ENCODE measurements at places on chromosomes 13 and 19. TPM values are rescaled to one million over a fixed set of nuclear protein-coding genes. Genes with fewer than 3 reads are reported as not detected.

GRCh38 chr13:23322353-23323336 is 110.9 kb downstream of the SACS start:
- H3K4me3 ChIP-seq, result no peak overlapping the region
- peaks cover 2% of the 10 kb centered on the region for H3K4me1 ChIP-seq
- H3K36me3 ChIP-seq, result no peaks in the 10 kb centered on the region
- no peak for DNase-seq
- no peak overlapping the region for H3K27ac ChIP-seq

GRCh38 chr19:12880551-12881171 is 588 bp downstream of the DNASE2 start:
- DNase-seq, result no peak
- H3K27ac ChIP-seq, result peak overlapping the region; percentile 88
- H3K27me3 ChIP-seq, result no peaks in the 10 kb centered on the region
- H3K36me3 ChIP-seq, result no peaks in the 10 kb centered on the region
- H3K4me3 ChIP-seq, result peak overlapping the region; percentile 86

DNA sequence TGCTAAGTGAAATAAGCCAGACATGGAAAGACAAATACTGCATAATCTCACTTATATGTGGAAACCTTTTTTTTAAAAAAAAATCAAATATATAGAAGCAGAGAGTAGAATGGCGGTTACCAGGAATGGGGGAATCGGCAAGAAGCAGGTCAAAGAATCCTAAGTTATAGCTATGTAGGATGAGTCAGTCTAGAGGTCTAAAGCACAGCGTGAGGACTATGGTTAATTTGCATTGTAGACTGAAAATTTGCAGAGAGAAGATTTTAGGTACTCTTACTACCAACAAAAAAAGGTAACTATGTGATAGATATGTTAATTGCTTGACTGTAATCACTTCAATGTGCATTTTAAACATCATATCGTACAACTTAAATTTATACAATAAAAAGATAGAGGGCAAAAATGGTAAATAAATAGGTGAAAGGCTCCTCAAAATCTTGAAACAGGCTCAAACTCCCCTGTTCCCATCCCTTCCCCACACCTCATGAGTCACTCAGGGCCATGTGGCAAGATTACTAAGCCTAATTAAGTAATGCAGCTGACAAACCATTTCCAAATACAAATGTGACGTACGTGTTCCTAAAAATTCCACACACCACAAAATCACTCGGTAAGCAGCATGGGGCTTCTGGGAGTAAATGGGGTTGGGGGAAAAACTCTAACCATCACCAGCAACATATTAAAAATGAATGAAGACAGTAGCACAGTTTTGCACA is 159.0 kb downstream of the USP12 start:
- no peaks in the 10 kb centered on the region for H3K27me3 ChIP-seq
- no peaks in the 10 kb centered on the region for H3K4me1 ChIP-seq
- H3K4me3 ChIP-seq, result no peak overlapping the region
- DNase-seq, result no peak
- H3K27ac ChIP-seq, result no peak overlapping the region
- H3K36me3 ChIP-seq, result no peaks in the 10 kb centered on the region

DNA sequence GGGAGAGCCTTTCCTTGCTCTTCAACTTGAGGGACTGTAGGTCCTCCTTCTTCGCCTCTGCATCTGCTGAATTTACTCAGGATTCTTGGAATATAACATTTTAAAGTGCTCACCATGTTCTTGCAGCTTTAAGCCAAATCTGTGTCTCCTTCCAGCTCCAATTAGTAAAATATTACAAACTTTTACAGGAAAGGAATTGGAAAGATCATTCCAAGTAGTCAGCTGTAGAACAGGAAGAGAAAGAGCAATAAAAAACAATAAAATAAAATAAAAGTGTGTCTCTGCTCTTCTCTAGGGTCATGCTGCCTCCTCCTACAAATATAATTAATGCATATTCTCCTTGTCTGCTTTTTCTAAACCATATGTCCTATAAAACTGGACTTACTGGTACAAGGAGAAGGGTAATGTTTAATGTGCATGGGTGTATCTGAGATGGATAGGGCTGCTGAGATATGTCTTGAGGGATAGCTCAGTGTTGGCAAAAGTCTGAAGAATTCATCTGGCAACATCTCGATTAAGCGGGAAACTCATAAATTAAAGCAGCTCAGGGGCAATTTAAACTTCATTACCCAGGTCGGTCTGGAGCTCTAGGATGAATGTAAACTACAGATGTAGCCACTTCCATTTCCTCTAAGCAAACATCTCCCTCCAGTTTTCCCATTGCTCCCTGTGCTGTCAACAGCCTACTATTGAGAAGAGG is 25.0 kb downstream of the ENOX1 start:
- no peaks in the 10 kb centered on the region for H3K27me3 ChIP-seq
- H3K4me1 ChIP-seq, result no peaks in the 10 kb centered on the region
- no peak for DNase-seq
- no peak overlapping the region for H3K27ac ChIP-seq
- no peak overlapping the region for H3K4me3 ChIP-seq

DNA sequence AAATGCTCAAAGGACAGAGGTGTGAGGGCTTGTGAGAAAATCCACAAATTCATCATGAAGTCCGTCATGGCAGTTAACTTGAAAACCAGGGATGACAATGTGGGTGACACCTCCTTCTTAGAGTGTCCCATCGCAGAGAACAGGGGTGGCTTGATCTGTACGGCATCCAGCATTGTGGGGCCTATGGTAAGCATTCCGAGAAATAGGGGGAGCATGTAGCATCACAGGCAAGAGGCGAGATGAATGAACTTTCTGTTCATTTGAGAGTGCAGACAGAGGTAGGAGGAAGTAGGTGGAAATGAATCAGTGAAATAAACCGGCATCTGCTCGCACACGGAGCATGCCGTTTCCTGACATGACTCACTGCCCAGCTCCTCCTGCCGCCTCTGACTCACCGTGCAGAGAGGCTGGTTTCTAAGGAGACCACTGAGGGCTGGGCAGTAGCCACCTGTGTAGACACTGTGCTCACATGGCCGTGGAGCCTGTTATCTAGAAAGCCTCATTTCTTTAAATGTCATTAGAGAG is 339.0 kb downstream of the RFC3 start:
- H3K36me3 ChIP-seq, result no peaks in the 10 kb centered on the region
- peak; percentile 57 for DNase-seq
- H3K27me3 ChIP-seq, result no peaks in the 10 kb centered on the region
- H3K27ac ChIP-seq, result no peak overlapping the region
- H3K4me3 ChIP-seq, result no peak overlapping the region
- H3K4me1 ChIP-seq, result peaks cover 3% of the 10 kb centered on the region

GRCh38 chr19:18150776-18151624 is 2.0 kb upstream of the PIK3R2 start:
- no peak overlapping the region for H3K27ac ChIP-seq
- no peaks in the 10 kb centered on the region for H3K27me3 ChIP-seq
- H3K36me3 ChIP-seq, result no peaks in the 10 kb centered on the region
- no peak for DNase-seq

- H3K27me3 ChIP-seq, result no peaks in the 10 kb centered on the region
- no peaks in the 10 kb centered on the region for H3K4me1 ChIP-seq
- no peaks in the 10 kb centered on the region for H3K36me3 ChIP-seq
- no peak overlapping the region for H3K4me3 ChIP-seq
- no peak overlapping the region for H3K27ac ChIP-seq
Measured at GRCh38 chr19:34662919-34663318, 14.0 kb downstream of the SCGB2B2 start.

DNA sequence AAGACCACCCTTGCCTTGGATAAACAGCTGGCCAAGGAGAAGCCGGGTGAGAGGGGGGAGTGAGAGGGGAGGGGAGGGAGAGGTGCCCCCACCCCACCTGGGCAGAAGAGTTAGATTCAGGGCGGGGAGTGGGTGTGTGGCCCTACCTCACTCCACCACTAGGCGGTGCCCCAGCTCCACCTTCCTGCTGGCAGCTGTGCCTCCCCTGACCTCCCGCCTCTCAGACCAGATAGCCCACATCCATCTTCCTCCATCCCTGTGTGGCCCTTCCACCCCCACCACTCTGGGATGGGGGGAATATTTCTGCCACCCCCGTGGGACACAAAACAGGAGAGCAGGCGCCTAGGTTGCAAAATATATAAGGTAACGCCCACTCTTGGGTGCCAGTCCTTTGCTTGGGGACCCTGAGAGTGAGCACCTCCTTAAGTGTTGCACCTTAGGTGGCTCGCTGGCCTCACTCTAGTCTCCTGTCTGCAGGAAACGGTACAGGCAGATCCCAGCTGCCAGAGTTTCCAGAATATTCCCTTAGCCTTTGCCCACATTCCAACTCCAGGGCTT is 13.8 kb upstream of the EHD2 start:
- peak; percentile 52 for DNase-seq
- H3K27ac ChIP-seq, result no peak overlapping the region
- H3K36me3 ChIP-seq, result no peaks in the 10 kb centered on the region
- H3K4me3 ChIP-seq, result no peak overlapping the region

- H3K27me3 ChIP-seq, result no peaks in the 10 kb centered on the region
- no peak for DNase-seq
- peaks cover 3% of the 10 kb centered on the region for H3K4me1 ChIP-seq
- H3K4me3 ChIP-seq, result no peak overlapping the region
Measured at GRCh38 chr19:50206191-50206590, 2.8 kb downstream of the MYH14 start.

GRCh38 chr19:45528744-45529419 is 21.6 kb downstream of the VASP start:
- H3K4me1 ChIP-seq, result peaks cover 8% of the 10 kb centered on the region
- H3K27me3 ChIP-seq, result no peaks in the 10 kb centered on the region
- peak overlapping the region; percentile 30 for H3K4me3 ChIP-seq
- no peak overlapping the region for H3K27ac ChIP-seq

GRCh38 chr13:113736258-113736731 is 22.7 kb upstream of the TMEM255B start:
- DNase-seq, result no peak
- no peaks in the 10 kb centered on the region for H3K36me3 ChIP-seq
- no peak overlapping the region for H3K27ac ChIP-seq
- no peaks in the 10 kb centered on the region for H3K27me3 ChIP-seq
- H3K4me1 ChIP-seq, result no peaks in the 10 kb centered on the region

LIG1 gene
- 19.9 TPM for total RNA-seq

SUGT1 gene
- 44.8 TPM for total RNA-seq

REEP6 gene
- total RNA-seq, result 7.2 TPM

NLRP7 gene
- total RNA-seq, result not detected

SH2D3A gene
- total RNA-seq, result 4.1 TPM
